A549 treated with Mapracorat at 1 μM for 4 hours (cell line): ENCODE measurements at places on chromosomes 6 and 20. TPM values are rescaled to one million over a fixed set of nuclear protein-coding genes. Genes with fewer than 3 reads are reported as not detected.

Gene IFT52
- total RNA-seq = 26.8 to 32.8 TPM (median 30.1 TPM) in 5 replicates

Gene DPPA5
- total RNA-seq = not detected in 5 replicates

Gene AGER
- 1.2 to 2.0 TPM (median 1.3 TPM) in 5 replicates for total RNA-seq

Gene C6orf163
- total RNA-seq = 0.18 to 0.46 TPM (median 0.24 TPM) in 3 of 5 replicates, not detected in the others

Gene WFDC8
- total RNA-seq = not detected in 5 replicates

Gene C4B
- 0.69 to 1.5 TPM (median 1.3 TPM) in 5 replicates for total RNA-seq

Gene PXDC1
- 18.1 to 23.8 TPM (median 22.0 TPM) in 5 replicates for total RNA-seq

Gene CALHM4
- not detected in 5 replicates for total RNA-seq

Gene DSTN
- 640 to 860 TPM (median 697 TPM) in 5 replicates for total RNA-seq
